ENCODE measurements at places on chromosomes 5 and 9.

DNA sequence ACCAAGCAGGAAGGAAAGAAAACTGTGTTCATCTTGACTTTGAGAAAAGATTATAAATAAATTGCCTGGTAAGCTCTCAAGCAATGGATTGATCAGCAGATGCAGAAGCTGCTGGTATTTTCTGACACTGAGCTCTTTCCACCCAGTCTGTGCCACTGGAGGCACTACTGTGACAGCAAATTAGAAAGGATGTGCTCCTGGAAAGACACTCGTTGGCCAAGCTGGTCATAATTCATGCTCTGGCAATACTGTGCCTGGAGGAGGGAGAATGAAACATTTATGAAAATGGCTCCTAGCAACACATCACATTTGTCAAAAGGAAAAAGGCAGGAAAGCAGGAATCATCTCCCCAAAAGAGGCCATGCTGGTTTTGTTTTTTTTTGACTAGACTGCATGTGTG is 84.2 kb downstream of the CAVIN4 start:
- no peak for DNase-seq

DNA sequence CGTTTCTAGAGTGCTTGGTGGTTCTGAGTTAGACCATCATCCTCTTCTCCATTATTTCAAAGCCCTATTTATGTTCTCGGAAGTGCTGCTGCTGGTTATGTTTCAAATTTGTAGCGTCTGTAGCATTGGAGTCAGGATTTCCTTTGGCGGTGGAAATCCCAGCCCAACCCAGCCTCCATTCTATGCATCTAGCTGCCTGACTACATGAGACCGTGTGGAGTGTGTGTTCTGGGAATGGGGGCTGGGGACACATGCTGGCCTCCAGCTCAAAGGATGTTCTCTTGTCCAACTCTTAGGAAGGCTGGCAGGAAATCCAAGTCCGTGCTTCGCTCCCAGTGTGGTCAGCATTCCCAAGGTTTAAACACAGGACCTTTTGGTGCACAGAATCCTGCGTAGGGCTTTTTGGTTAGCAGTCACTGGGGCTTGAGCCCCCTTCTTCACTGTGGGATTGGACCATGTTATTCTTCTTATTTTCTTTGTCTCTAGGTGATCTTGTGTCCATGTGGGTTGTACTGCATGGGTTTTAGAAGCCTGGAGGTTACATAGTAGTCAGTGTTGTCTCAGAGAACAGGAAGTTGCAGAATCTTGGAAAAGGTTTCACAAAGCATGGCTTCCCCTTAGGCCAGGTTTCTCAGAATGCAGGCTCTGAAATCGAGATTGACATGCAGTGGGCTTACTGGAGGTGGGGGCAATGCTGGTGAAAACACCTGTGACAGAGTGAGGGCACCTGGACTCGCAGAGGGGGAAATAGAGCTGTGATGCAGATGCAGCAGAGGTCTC is 132.2 kb downstream of the ARHGAP26 start:
- no peak for DNase-seq

DNA sequence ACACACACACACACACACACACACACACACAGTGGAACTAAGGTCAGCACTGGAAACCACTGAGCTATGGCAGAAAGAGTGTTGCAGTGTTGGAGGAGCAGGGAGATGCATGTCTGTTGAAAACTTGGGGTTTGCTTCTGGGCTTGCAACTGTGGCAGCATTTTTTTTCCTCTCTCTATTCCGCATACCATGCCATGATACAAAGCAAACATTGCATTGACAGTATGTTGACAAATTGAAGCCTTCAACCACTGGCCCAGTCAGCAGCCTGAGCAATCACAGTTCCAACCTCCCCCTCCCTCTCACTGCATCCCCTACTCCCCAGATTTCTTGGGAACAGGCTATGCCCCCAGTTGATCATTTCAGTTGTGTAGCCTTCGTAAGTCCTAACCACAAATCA is 478.1 kb upstream of the WWC1 start:
- DNase-seq = no peak

- no peak for DNase-seq
Measured at GRCh38 chr9:98576354-98576753, 132.4 kb downstream of the GABBR2 start.

GRCh38 chr5:54520438-54520846 is 2.9 kb downstream of the SNX18 start:
- DNase-seq = peak; percentile 8

DNA sequence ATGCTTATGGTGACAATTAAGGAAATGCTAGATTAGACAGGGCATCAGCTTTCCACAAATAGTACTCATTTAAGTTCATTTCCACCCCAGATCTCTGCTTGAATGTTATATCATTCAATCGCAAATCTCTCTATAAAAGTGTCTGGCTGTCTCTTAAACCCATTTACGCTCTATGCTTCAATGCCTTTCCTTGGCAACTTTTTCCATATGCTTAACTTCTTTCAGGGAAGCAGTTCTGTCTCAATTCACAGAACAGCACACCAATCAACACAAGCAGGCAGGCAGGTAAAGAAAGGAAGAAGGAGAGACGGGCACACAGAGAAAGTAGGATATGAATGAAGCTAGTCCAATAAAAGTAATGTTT is 243.1 kb downstream of the DENND1A start:
- no peak for DNase-seq

DNA sequence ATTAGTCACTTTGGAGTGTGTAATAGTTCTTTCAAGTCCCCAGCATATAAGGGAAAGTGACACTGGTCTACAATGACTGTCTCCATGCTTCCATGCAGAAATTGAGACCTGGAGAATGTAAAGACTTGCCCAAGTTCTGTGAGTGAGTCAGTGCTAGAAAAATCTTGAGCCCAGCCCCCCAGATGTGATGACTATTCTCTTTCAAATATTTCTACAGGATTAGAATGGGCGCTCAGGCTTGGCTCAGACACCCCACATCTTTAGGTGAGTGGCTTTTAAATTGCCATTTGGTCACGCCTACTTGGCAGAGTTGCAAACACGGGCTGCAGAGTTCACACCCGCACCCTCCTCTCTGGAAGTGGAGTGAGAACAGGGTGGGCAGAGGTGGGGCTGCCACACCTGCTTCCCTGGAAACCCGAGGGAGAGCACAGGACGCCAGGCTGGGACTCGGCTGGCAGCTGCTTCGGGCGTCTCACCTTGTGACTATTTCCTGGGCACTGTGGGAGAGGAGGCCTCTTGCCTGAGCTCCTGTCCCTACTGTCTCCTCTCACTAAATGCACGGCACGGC is 37.6 kb downstream of the ROPN1L start:
- DNase-seq = no peak

GRCh38 chr5:35182910-35183535 is 47.3 kb downstream of the PRLR start:
- DNase-seq = no peak

GRCh38 chr9:107284636-107285035 is 1.6 kb downstream of the RAD23B start:
- DNase-seq = no peak

DNA sequence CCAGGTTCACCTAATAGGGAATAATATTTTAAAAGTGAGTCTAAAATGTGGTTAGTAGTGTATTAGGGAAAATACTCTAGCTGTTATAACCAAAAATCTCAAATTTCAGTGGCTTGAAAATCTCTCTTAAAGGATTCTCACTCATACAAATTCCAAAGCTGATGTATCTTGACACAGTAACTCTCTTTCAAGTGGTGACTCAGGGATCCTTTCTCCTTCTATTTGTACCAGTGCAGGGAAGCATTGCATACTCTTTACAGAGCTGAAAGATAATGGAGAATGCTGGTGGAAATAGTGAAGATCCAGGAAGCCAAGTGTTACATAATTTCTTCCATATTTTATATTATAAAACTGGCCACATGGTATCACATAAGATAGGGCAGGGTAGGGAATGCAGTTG is 560.2 kb upstream of the CDH9 start:
- no peak for DNase-seq

GRCh38 chr9:127550282-127550681 is 61.8 kb upstream of the STXBP1 start:
- no peak for DNase-seq

DNA sequence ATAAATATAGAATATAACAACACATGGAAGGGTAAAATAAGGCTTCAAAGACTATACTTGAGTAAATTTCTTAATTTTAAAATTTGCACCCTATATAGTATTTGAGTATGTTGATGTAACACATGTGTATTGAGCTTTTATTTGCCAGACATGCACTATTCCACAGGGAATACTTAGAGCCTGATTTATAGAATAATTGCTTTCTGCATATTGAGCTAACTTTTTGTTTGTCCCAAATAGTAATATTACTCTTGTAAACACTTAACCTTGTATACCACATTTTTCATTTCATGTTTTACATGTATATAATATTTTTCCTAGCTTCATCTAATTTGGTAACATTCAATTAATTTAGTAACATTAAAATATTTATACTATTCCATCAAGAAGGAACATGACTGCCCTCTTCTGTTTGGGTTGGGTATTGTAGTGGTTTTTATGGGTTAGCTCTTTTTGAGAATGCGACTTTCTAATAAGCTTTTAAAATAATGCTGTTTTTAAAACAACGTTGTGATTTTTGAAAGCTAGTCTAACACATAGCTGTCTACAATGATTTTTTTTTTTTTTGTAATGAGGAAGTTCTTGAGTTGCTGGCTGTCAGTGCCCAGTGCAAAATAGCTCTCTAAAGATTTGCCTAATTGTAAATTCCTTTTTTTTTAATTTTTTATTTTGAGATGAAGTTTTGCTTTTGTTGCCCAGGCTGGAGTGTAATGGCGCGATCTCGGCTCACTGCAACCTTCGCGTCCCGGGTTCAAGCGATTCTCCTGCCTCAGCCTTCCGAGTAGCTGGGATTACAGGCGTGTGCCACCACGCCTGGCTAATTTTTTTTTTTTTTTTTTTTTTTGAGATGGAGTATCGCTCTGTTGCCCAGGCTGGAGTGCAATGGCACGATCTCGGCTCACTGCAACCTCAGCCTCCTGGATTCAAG is 4.8 kb downstream of the SUB1 start:
- no peak for DNase-seq

DNA sequence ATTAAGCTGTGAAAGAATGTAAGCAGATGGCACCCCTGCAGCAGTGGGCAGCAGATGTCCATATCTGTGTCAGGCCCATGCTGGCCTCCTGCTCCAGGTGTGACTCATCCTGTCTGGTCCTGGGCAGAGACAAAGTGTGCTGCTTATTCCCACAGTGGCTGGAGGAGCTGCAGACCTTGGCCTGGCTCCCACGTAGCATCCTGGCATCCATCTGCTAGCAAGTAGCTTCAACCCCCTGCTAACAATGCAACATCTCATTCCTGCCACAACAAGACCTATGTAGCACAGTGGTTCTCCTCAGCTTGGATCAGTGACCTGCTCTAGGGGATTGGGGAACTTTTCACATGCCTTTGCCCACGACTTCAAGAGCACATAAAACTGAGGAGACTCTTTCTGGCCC is 126.4 kb upstream of the SLC12A2 start:
- no peak for DNase-seq

- DNase-seq = peak; percentile 63
Measured at GRCh38 chr9:136488247-136489214, 5.7 kb upstream of the SEC16A start.

DNA sequence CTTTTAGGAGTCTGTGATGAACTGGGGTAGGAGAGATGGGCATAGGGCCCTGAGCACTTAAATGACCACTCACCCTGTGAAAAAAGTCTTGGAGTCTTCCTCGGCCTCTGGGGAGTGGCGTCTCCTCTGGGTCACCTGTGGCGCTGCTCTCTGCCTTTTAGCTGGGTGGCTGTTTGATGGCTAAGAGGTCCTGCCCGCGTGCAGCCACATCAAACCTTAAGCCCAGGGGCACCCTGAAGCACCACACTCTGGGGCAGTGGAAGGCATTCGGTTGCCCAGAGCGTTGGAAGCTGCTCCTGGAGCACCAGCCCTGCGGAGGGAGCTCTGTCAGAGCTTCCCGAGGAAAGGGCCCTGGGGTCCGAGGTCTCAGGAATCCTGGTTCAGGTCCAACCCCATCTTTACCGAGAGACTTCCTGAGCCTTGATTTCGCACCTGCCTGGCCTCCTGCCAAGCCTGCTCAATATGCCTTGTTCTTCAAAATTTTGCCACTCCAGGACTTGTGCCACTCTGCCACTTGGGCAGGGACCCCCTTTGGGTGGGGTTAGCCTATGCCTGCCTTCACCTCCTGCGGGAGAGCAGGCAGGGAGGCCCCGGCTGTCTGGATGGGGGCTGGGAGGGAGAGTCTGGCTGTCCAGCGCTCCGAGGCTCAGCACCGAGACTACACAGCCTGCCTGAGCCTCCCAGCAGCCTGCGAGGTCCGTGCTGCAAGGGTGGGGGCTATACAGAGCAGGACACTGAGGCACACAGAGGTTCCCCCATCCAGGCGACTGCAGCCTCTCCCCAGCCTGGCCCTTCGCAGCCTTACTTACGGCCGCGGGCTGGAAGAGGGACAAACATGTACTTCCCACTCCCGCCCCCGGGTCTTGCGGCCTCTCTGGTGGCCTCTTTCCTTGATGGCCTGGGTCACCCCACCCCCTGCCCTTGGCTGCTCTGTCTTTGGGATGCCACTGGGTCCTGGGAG is 63.4 kb upstream of the RNU6ATAC start:
- no peak for DNase-seq

DNA sequence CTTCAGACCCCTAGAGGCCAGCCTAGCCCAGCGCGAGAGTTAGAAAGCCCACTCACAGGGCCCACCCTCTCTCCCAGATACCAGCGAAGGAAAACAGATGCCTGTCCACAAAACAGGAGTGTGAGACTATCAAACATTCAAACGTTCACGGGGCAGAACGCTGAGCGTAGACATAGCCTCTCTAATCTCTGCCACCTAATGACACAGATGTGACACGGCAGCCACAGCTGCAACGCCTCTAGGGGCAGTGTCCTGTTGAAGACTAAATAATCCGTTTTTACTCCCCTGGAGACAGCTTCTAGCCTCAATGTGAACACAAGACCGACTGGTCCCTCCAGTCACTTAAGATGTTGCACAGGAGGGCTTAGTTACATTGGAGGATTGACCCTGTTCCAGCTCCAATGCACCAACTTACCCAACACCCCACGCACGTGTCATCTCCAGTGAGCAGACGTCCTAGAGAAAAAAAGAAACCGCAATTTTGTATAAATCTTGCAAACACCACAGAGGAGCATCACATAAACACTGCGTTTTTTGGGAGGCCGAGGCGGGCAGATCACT is 14.3 kb downstream of the DIPK1B start:
- peak; percentile 53 for DNase-seq

DNA sequence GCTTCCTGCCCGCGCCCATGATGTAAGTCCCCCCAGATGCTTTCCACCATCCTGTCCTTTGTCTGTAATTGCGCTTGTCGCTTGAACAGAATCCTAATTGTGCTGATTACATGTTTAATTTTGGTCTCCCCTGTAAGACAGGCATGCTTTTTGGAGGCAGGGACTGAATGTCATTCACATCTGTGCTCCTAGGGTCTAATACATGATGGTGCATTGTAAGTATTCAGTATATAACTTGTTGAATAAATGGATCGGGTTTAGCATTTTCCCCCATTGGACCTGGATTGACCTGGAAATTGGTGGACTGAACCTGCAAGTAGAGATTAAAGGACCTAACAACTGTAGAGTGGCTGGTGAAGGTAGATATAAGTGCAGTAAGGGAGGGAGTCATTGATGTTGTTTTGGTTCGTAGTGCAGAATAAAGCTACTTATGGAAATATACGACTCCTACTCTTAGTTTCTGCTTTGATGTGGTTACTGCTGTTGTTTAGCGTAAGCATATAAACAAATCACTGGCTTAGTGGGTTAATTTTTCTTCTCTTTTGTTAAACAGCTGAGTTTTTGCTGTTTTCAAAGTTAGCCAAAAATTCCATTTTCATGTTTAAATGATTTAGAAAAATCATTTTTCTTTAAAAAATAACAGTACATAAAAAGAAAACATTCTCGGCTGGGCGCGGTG is 57.3 kb downstream of the TRIO start:
- DNase-seq = no peak

GRCh38 chr5:89343666-89344065 is 460.7 kb upstream of the MEF2C start:
- DNase-seq = peak; percentile 33
